Nasal cavity respiratory epithelium epithelial cell of viscerocranial mucosa (primary cell): ENCODE measurements at places on chromosomes 5 and 9. TPM values are rescaled to one million over a fixed set of nuclear protein-coding genes. Genes with fewer than 3 reads are reported as not detected.

CDKN2A gene
- total RNA-seq = 19.5 and 21.2 TPM in 2 replicates

CCDC152 gene
- total RNA-seq = 0.21 and 0.68 TPM in 2 replicates

UGT3A1 gene
- not detected in 2 replicates for total RNA-seq

LCN15 gene
- total RNA-seq = not detected in 2 replicates

TXNDC8 gene
- total RNA-seq = not detected in 2 replicates

OBP2B gene
- total RNA-seq = not detected in 2 replicates

SEMA6A gene
- total RNA-seq = 0.34 and 13.0 TPM in 2 replicates

GPR150 gene
- under 0.01 and 0.21 TPM in 2 replicates for total RNA-seq

LHX2 gene
- not detected in 2 replicates for total RNA-seq

C9orf152 gene
- total RNA-seq = under 0.01 and 0.07 TPM in 2 replicates
